Stimulated activated naive CD4-positive, alpha-beta T cell (primary cell): ENCODE measurements at places on chromosomes 4 and X.

DNA sequence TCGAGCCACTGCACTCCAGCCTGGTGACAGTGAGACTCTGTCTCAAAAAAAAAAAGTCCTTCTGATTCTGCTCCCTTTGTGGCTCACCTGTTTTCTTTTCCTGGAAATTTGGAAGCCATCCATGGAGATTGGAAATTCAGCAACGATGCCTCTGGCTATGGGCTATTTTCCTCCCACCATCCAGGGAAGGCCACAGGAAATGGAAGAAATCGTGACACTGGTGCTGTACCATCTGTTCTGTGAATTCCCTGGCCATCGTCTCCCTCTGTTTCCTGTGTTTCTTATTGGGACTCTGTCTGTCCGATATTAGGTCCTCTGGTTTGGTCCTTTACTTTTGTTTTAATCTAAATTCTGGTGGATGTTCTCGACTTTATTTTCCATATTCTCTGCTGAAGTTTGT is 29.4 kb upstream of the ADRA2C start:
- no peak for DNase-seq

DNA sequence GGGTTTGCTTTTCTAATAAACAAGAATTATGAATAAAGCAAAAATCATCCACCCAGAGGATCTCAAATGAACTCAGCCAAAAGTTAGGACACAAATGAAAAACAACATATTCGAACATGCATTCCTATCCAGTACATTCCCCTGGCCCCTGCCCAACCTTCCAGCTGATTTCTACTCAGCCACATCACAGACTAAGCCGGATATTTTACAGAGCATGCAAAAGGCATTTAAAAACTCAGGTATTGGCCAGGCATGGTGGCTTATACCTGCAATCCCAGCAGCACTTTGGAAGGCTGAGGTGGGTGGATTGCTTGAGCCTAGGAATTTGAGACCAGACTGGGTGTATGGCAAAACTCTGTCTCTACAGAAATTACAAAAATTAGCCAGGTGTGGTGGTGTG is 54.6 kb downstream of the RELL1 start:
- no peak for DNase-seq

GRCh38 chr4:40202474-40202873 is 5.6 kb downstream of the RHOH start:
- no peak for DNase-seq

GRCh38 chr4:15665753-15666365 is 10.7 kb upstream of the FBXL5 start:
- no peak for DNase-seq

- DNase-seq, result no peak
These were observed 23.2 kb upstream of the AFAP1 start for GRCh38 chr4:7962609-7963508.

DNA sequence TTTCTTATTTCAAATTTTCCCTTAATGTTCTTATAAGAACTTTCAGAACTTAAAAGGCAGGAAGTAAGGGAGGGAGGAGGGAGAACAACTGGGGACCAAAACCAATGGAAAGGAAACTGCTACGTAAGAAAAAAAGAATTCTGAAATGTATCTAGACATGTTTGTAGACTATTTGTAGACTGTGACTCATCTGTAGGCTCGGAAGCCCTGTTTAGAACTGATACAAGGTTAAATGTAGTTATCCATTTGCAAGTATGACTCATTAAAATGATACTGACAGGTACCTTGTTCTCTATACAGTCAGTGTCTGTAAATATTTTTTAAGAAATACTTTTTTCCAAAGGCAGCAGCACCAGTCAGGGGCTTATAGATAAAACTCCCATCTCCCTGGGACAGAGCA is 202.0 kb downstream of the DHX15 start:
- no peak for DNase-seq

DNA sequence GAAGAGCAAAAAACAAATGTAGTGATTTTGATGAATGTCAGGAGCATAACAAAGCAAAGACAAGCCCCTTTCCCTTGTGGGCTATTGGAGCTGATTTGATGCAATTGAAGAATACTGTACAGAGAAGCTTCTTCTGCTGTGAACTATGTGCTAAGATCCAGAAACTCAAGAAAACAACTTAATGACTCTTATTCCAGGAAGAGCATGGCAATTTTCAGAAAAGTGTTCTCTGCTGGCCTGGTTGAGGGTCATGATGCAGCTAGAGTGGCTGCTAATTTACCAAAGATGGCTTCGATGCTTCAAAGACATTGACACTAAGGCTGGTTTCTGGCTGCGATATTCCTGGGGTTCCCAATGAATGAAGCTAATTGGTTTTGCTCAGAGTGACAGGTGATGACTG is 45.8 kb downstream of the TNIP3 start:
- DNase-seq, result no peak

DNA sequence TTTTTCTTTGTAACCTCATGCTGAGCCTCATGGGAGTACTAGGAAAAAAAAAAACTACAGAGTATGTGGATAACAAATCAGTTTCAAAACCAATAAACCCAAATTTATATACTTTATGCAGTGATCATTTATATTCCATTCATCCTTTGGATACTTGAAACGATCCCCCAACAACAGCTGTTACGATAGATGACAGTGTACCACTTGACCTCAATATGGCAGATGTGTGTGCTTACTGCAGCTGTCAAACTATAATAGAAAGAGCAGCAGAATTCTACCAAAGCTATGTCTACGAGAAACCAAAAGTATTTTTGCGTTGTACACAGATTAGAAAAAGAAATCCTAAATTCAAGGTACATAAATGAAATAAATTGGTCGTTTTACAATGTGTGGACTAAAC is 337.8 kb downstream of the PDGFC start:
- DNase-seq, result no peak

DNA sequence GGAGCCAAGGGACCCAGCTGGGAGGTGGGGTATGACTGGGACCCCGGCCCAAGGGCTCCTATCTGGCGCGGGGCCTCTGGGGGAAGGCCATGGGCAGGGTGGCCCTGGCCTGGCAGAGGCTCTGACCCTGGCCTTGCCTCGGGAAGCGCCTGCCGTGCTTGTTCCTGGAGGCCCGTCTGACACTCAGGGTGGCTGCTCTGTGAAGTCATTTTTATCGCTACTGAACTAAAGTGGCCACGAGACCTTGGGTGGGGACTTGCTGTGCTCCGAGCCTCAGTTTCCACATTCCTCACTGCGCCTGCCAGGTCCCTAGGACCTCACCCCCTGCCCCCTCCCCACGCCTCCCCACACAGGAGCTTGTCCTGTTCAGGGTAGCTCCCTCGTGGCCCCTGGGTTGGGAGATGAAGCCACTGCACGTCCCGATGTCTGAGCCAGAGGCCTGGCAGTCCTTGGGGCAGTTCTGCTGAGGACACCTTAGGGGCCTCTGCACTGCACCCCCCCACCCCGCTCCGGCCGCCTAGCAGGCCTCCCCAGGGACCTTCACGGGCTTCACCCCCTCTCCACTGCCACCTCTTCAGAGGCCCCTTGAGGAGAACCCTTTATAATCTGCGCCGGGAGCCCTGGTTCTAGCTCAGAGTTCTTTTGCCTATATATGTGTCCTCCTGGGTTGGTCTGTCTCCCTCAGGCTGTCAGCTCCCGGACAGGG is 639 bp upstream of the SORCS2 start:
- DNase-seq, result no peak

GRCh38 chrX:12878536-12878935 is 11.7 kb downstream of the TLR7 start:
- no peak for DNase-seq

DNA sequence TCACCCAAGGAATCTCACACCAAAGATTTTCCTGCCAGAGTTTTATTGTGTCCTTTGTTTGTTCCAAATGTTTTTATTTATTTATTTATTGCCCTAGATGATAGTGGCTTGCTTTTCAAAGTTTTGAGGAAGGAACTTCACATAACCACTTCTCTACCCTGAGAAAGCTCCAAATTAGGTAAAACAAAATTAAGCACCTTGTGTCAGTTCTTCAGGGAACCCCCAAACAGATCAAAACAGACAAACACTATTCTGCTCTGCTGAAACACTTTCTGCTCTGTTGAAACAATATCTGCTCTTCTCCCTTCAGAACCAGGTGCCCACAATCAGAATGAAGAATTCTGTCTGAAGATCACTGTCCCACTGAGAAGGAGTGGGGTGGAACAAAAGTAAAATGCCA is 16.5 kb upstream of the CYBB start:
- no peak for DNase-seq

GRCh38 chr4:173998471-173999144 is 284.9 kb downstream of the FBXO8 start:
- no peak for DNase-seq

GRCh38 chr4:22485737-22486136 is 30.1 kb downstream of the ADGRA3 start:
- DNase-seq, result no peak

GRCh38 chr4:72942565-72942964 is 127.0 kb downstream of the COX18 start:
- DNase-seq, result no peak

GRCh38 chr4:18321956-18322530 is 300.5 kb upstream of the LCORL start:
- no peak for DNase-seq
